ENCODE measurements at places on chromosomes 5 and 9.

DNA sequence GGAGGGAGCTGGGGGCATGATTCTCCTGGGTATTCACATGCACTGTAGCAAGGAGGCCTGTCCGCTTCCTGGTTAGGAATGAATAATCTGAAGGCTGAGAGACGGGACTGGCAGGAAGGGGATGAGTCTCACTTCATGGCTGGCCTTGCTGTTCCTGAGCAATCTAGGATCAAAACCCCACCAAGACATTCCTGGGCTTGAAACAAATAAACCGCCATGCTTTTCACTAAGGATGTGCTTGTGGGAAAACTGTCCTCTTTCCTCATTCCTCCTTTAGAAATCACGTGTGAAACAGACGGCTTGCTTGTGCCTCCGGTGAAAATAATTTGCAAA lies 132.8 kb downstream of the MACROH2A1 start:
- no peak for DNase-seq

DNA sequence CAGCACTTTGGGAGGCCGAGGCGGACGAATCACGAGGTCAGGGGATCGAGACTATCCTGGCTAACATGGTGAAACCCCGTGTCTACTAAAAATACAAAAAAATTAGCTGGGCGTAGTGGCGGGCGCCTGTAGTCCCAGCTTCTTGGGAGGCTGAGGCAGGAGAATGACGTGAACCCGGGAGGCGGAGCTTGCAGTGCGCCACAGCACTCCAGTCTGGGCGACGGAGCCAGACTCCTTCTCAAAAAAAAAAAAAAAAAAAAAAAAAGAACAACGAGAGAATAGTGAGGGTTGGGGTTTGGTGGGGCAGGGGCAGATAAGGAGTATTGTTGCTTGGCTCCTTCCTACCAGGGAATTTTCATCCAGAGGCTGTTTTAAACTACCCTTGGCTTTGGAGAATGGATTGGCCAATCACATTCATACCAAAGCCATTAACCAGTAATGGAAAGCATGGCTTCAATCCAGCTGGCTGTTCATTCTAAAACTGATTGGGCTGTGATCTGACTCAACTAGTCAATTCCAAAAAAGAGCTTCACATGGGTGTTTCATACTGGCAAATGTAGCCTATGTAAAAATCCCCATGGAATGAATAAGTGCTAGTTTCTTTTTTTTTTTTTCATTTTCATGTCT lies 64.4 kb downstream of the PLCXD3 start:
- no peak for DNase-seq

DNA sequence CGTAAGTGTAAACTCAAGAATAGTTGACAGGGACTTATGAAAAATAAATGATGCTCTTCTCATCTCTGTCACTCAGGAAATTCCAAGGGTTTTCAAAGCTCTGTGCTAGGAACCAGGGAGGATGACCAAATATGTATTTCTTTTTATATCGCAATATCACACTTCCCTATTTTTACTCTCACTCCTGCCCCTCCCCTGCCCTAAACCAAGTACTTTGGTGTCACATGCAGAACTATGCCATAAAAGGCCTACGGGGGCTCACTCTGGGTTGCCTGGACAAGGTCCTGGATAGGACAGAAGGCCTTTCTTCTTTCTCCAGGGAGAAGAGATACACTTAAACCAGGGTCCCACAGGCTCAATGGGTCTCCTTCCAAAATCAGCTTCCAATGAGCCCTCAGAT lies 8.3 kb upstream of the RETREG1 start:
- no peak for DNase-seq

GRCh38 chr5:176892663-176893062 lies 6.5 kb downstream of the HK3 start:
- no peak for DNase-seq

GRCh38 chr9:117597977-117598376 lies 106.2 kb upstream of the TLR4 start:
- DNase-seq, result no peak

GRCh38 chr9:106886111-106887046 lies 23.4 kb downstream of the ZNF462 start:
- DNase-seq, result no peak

DNA sequence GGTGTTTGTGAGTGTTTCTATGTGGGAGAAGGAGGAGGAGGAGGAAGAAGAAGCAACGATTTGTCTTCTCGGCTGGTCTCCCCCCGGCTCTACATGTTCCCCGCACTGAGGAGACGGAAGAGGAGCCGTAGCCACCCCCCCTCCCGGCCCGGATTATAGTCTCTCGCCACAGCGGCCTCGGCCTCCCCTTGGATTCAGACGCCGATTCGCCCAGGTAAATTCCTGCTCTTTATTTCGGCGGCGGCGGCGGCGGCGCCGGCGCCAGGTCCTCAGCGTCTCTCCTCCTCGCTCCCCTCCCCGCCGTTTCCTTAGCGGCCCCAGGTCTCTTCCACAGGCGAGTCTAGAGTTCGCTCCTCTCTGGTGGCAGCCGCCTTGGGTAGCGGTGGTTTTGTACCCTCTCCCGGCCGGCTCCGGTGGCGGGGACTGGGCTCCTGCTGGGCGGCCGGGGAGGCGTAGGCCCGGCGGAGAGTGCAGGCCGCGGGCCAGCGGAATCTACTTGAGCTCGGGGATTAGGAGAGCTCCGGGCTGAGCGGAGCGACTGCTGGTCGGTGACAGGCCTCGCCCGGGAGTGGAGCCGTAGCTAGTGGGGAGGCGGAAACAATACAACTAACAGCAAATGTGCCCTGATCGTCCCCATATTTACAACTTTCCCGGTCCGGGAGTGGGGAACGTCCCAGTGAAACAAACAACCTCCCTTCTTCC lies 547 bp downstream of the NIPBL start:
- peak; percentile 78 for DNase-seq

GRCh38 chr5:131022811-131023497 lies 142.1 kb downstream of the HINT1 start:
- DNase-seq, result no peak

GRCh38 chr5:120677481-120677880 lies 213.4 kb downstream of the PRR16 start:
- no peak for DNase-seq

GRCh38 chr5:119276978-119277377 lies 78.8 kb upstream of the TNFAIP8 start:
- no peak for DNase-seq

DNA sequence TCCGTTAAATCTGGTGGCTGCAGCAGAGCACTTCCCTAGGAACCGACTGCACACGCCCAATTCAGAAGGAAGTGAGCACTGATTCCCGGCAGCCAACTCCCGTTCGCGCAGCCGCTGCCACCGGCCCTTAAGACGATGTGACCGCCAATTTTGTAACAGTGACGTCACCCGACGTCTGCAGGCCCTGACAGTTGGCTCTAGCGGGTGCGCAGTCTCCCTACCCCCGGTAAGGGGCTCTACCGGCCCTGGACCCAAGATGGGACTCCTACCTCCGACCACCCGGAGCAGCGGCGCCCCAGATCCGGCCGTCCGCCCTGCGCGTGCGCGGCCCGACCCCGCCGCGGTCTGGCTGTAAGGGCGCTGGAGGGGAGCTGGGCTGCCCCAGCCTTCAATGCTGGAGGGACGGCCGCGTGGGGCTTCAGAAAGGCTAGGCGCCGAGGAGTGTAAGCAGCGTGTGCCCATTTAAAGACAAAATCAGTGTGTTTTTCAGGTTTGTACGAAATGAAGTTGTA lies 19.1 kb downstream of the DNAJA1 start:
- DNase-seq, result peak; percentile 64

- DNase-seq, result peak; percentile 73
These were observed 64.9 kb upstream of the OSMR start for GRCh38 chr5:38780945-38781344.

GRCh38 chr5:14397717-14398116 lies 183.9 kb upstream of the OTULINL start:
- no peak for DNase-seq

- DNase-seq, result no peak
These were observed 87.2 kb downstream of the HMCN2 start for GRCh38 chr9:130352586-130353285.

DNA sequence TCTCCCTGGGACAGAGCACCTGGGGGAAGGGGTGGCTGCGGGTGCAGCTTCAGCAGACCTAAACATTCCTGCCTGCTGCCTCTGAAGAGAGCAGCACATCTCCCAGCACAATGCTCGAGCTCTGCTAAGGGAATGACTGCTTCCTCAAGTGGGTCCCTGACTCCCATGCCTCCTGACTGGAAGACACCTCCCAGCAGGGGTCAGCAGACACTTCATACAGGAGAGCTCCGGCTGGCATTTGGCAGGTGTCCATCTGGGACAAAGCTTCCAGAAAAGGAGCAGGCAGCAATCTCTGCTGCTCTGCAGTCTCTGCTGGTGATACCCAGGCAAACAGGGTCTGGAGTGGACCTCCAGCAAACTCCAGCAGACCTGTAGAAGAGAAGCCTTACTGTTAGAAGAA lies 77.2 kb downstream of the SLCO6A1 start:
- no peak for DNase-seq

DNA sequence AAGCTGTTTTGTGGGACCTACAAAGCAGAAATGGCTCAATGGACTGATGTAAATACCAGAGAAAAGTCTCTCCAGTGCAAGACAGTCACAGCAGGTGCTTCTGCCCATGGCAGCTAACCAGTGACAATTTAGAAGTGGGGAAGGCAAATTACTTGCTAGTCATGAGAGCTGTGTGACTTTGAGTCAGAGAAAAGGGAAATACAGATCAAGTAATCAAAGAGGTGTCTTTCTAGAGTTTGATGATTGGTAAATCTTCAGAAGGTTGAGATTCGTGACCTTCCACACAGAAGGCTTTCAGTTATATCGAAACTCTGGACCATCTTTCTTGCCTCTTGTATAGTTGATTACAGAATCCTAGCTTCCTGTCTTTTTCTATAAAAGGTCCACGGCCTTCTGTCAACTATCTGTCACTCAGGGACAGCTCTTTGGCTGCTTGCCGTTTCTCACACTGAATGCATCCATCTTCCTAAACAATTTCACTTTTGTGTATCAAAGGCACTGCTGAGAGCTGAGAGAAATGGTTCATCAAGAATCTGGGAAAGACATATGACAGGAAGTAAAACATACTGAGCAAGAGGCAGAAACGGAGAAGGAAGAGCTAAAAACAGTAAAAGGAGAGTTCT lies 993.9 kb upstream of the ACO1 start:
- peak; percentile 12 for DNase-seq

DNA sequence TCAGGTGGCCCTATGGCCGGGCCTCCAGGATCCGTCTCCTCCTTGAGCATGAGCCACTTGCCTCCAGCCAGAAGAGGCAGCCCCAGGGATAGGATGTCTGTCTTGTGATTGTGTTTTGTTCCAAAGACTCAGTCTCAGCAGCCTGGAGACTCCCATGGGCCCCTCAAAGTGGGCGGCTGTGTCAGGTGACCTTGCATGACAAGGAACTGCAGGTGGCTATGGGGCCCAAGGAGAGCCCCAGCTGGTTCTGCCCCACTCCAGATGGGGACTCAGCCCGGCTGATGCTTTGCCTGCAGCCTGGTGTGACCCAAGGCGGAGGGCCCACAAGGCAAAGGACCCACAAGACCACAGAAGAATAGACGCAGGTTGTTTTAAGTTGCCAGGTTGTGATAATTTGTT lies 284.3 kb upstream of the IRX4 start:
- DNase-seq, result no peak

- no peak for DNase-seq
These were observed 16.5 kb downstream of the AQP3 start for GRCh38 chr9:33430942-33431341.

GRCh38 chr5:160259341-160259740 lies 30.0 kb downstream of the FABP6 start:
- no peak for DNase-seq

GRCh38 chr5:161277011-161277410 lies 269.5 kb downstream of the GABRB2 start:
- no peak for DNase-seq

GRCh38 chr5:163822548-163822947 lies 317.1 kb downstream of the MAT2B start:
- DNase-seq, result no peak

- DNase-seq, result no peak
These were observed 128.6 kb downstream of the KCNIP1 start for GRCh38 chr5:170632266-170632984.

GRCh38 chr9:107283623-107284616 lies 841 bp downstream of the RAD23B start:
- peak; percentile 40 for DNase-seq

- DNase-seq, result no peak
These were observed 38.9 kb upstream of the ASTN2 start for GRCh38 chr9:117453737-117454136.

GRCh38 chr5:135456238-135457099 lies 4.3 kb upstream of the TIFAB start:
- DNase-seq, result no peak

GRCh38 chr5:75681125-75681830 lies 36.0 kb downstream of the POC5 start:
- DNase-seq, result peak; percentile 51

DNA sequence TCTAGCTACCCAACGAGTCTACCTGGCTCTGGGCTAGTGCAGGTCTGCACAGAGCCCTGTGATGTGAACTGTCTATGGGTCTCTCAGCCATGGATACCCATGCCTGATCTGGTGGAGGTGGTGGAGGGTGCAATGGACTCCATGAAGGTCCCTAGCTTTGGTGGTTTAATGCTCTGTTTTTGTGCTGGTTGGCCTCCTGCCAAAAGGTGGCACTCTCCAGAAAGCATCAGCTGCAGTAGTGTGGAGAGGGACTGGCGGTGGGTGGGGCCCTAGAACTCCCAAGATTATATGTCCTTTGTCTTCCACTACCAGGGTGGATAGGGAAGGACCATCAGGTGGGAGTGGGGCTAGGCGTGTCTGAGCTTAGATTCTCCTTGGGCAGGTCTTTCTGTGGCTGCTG lies 290.1 kb downstream of the AGTPBP1 start:
- DNase-seq, result no peak

GRCh38 chr5:24407466-24407865 lies 237.3 kb downstream of the CDH10 start:
- no peak for DNase-seq

DNA sequence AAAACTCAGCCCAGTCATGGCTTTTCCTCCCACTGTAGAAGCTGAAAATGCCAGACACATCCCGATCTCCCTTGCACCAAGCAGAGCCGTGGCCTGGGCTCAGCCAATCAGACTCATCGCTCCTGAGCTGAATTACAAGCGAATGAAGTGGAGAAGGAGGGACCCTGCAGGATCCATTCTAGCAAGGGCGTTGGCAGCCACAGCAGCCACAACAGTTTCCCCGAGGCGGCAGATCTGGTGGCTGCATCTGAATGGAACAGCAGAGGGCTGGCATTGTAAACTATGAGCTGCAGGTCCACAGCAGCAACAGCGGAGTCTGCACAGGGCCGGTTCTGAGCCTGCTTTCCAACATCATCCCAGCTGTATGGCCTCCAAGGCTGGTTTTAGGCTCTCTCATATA lies 23.8 kb downstream of the ALG2 start:
- DNase-seq, result peak; percentile 0

GRCh38 chr9:6229619-6230018 lies 14.0 kb downstream of the IL33 start:
- no peak for DNase-seq

DNA sequence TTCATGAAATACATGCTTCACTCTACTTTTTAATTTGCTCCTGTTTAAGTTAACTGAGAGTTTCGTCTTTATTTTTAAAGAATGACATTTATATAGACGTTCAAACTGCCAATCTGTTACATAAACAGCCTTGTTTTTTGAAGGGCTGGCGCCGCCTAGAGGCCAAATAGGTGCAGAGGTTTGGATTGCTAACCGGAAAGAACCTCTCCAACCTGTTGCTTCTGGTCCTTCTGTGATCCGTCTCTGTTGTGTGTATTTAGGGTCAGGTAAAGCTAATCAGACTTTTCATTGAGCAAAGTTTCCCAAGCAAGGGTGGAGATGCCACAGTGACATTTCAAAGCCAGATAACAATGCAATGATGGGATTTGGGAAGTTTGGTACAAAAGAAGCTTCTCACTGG lies 39.5 kb upstream of the GLIS3 start:
- peak; percentile 81 for DNase-seq

GRCh38 chr9:88460587-88461332 lies 72.5 kb downstream of the SPIN1 start:
- no peak for DNase-seq

GRCh38 chr9:110900456-110900855 lies 137.8 kb downstream of the LPAR1 start:
- no peak for DNase-seq

Data from midbrain (tissue), 1 donor.